Kidney (tissue), 22 donors: ENCODE measurements at places on chromosomes 4 and X. TPM values are rescaled to one million over a fixed set of nuclear protein-coding genes. Genes with fewer than 3 reads are reported as not detected.

- no peak for DNase-seq
These were observed 190.2 kb upstream of the AGA start for GRCh38 chr4:177632481-177632880.

DNA sequence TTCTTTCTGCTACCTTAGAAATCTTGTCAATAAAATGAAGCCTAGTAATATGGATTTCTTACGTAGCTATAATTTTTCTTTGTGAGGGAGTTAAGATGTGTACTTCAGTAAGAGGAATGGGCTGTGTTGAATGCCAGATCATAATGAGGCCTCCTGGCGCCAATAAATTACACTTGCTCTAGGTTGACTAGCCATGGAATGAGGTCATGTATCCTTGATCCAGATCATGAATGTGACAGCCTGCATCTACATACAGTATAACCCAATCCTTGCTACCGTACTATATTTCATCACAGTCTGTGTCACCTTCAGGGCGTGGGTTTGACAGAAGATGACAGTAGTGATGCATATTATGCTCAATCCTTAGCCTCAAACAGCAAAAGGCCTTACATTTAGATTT, 36.2 kb downstream of the NHS start:
- no peak for DNase-seq

The MAGEA4 gene
- polyA plus RNA-seq = not detected

The PNMA6F gene
- not detected for polyA plus RNA-seq

DNA sequence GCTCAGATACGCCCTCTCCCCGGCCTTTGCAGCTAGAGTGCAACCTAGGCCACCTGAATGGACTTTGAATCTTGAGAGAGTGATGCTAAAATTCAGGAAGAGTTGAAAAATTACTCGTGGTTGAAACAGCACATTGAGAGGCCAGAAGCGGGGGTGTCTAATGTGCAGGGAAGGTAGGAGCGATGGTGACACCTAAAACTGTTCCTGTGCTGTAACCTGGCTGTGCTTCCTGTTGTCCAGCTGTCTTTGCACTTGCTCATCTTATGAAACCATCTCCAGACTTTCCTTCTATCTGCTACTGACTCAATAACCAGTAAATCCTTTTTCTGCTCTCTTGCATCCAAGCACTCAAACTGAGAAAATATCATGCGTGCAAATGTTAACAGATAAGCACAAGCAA, 106.4 kb upstream of the RPS6KA3 start:
- no peak for DNase-seq

The LSM6 gene
- polyA plus RNA-seq = 36.7 TPM

The MAGEA10 gene
- polyA plus RNA-seq = not detected

The LANCL3 gene
- polyA plus RNA-seq = 0.30 TPM

The TSPAN6 gene
- polyA plus RNA-seq = 60.1 TPM

DNA sequence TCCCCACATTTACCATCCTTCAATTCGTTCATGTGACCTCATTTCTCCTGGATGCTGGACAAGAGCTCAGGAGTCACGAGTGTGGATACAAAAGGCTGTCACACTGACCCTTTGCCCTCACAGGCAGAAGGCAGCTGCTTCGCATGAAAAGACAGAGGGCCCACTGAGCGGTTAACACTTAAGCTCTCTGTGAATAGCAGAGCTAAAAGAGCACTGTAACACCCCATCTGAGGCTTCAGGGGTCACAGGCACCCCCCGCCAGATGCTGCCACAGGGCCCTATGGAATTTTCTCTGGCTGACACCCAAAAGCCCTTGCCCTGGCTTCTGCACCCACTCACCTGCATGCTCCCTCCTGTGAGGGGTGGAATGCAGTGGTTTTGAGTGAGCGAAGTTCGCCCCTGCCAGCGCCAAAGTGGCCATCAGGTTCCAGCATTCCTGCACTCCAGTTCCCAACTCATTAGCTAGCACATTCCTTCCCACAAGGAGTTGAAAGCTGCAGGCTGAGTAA, 360.9 kb downstream of the PPP3CA start:
- DNase-seq = no peak

The ETDA gene
- not detected for polyA plus RNA-seq

- no peak for DNase-seq
These were observed 60.9 kb downstream of the SOWAHB start for GRCh38 chr4:76836860-76837562.

DNA sequence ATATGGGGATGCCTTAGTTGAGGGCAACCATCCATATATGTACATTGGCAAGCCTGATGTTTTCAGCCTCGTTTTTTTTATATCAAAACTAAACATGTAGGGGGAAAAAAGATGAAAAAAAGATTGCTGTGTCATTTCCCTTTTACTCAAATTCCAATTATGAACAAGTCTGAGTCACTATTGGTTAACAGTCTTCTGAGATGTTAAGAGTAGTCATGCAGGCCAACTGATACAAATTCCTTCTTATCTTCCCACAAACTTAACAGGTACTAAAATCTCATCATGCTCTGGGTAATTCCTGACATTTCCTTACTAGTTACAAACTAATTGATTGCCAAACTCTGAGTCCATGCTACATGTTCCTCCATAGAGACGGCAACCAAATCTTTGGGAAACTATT, 222.1 kb downstream of the FRMPD4 start:
- DNase-seq = no peak

GRCh38 chr4:134911941-134912340, 710.4 kb upstream of the PABPC4L start:
- no peak for DNase-seq

DNA sequence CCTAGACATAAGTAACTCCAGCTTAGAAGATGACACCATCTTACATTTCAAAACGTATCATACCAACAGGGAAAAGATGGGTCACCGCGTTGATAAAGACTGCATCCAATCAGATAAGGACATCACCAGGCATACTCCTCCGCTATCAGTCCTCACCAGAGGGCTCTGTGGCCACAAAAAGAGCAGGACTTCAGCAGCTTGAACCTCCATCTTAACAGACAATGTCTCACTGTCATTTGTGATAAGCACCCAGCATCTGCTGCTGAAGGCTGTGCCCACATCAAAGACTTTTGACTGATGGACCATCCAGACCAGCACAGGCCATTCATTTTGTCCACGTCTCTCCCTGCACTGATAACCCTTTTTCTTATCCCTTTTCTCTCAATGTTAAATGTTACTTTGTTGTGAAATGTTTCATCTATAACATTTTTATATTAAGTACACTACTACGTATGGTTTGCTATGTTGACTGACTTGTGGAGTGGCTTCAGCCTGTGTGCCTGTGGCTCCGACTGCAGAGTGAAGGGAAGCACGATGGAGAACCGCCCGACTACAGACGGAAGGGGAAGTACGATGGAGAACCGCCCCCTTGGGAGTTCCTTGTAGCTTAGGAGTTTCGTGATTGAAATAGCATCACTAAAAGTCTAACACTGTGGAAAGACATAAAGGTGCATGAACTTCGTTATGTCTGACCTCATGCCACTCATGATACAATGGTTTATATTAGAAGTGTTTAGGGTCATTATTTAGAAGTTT, 595.4 kb upstream of the AGA start:
- no peak for DNase-seq

DNA sequence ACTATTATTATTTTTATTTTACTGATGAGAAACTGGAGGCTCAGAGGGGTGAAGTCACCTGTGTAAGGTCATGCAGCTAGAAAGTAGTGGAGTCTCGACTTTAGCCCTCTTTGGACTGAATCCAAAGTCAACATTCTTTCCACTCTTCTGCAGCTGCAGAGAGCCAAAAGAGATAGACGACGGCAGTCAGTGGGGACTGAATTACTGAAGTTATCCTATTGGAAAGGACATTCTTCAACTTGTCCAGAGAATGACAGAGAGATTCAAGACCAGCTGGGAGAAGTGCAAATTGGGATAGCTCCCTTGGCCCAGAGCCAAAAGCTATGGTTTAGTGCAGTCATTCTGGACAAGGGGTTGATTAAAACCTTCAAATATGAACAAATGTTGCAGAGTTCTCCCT, 42.5 kb downstream of the VGLL1 start:
- DNase-seq = no peak

GRCh38 chr4:138658518-138658917, 357.1 kb upstream of the NOCT start:
- no peak for DNase-seq

The SLC6A14 gene
- polyA plus RNA-seq = not detected

The C4orf36 gene
- polyA plus RNA-seq = not detected

DNA sequence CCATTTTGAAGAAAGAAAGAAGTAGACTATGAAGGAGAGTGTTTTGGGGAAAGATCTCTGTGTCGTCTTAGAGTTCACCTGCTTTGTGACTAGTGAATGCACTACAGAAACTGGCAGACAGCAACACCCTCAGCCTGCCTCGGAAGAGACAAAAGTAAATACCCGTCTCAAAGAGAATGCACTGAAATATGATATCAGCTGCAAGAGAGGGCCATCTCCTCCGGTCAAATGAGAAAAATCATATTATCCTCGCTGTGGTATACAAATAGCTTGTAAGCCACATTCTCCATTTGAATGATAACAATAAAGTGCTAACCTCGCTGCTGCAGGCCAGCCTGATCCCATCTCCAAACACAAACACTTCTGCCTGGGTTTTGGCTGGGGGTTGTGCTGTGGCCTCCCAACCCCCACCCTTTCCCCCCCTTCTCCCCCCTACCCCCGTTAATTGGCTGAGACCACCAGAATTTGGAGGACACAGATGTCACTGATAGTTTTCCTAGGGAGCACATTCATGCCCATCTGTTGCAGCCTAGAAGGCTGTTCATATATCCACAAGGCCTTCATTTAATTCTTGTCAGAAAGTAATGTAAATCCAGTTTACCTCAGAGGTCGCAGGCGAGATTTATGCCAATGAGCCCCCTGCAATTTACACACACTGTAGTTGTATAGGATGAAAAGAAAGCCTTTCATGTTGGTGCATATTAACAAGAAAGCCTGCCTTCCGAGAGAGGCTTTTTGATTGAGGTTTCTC, 46.3 kb downstream of the ALPK1 start:
- peak; percentile 9 for DNase-seq

The SYN1 gene
- polyA plus RNA-seq = 0.88 TPM

DNA sequence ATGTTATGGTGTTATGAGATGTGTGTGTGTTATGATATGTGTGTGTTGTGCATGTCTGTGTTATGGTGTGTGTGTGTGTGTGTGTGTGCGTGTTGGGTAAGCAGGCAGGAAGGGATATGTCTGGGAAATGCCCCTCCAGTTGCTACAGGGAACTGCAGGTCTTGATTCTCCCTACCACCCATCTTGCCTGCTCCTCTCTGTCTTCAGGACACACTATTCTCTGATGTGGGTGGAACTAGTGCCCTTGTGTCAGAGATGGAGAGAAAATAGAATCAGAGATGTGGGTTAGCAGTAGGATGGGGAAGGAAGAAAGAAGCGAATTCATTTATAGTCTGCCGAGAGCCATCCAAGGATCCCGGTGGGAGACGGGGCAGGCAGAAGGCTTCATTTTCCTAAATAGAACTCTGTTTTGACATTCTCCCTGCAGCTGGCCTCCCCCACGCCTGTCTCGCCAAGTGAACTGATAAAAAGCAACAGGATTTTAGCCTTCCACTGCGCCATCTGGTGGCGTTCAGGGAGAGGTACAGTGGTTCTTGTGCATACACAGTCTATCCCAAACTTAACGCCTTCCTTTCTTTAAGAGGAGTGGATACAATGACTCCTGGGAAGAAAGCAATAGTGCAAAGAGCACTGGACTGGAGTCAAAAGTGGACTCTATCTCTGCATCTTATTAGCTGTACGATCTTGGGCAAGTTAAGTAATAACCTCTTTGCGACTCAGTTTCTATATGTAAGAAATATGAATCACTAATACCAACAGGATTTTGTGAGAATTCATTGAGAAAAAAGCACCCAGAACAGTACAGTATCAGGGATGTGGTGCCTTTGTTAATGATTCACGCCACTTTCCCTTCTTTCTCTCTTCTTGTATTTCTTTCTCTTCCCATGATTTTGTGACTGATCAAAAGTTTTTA, 14.1 kb upstream of the MGST2 start:
- peak; percentile 87 for DNase-seq

GRCh38 chr4:155544547-155544946, 122.1 kb upstream of the GUCY1A1 start:
- no peak for DNase-seq

DNA sequence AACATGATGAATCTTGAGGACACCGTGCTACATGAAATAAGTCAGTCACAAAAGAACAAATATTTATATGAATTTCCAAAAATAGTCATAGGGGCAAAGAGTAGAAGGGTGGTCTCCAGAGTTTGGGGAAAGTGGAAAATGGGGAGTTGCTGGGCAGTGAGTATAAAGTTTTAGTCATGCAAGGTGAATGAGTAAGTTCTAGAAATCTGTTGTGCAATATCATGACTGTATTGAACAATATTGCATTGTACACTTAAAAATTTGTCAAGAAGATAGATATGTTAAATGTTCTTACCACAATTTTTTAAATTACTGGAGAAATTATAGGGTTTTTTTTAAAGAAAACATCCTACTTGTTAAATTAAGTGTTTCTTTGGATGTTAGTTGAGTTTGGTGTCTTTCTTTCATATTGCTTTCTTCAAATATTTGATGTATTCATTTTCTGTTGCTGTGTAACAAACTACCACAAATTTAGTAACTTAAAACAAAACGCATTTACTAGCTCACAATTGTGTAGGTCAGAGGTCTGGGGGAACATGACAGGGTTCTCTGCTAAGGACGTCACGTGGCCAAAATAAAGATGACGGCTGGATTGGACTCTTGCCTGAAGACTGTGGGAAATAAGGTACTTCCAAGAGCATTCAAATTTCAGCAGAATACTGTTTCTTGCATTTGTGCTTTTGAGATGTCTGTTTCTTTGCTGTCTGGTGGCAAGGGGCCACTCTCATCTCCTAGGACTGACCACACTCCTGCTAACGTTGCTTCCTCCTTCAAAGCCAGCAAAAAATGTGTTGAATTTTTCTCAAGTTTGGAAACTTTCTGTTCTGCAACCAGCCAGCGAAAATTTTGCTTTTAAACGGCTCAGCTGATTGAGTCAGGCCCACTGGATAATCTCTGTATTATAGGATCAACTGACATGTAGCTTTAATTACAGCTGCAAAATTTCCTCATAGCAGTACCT, 76.7 kb downstream of the CPEB2 start:
- no peak for DNase-seq

DNA sequence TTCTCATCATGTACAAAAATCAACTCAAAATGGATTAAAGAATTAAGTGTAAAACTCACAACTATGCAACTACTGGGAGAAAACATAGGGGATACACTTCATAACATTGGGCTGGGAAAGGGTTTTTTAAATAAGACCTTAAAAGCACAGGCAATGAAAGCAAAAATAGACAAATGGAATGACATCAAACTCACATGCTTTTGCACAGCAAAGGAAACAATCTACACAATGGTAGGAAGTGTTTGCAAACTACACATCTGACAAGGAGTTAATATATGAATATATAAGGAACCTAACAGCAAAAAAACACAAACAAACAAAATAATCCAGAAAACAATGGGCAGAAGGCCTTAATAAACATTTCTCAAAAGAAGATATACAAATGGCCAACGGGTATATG, 57.9 kb downstream of the FREM3 start:
- DNase-seq = no peak

The CT55 gene
- not detected for polyA plus RNA-seq

- DNase-seq = peak; percentile 25
These were observed 11.9 kb downstream of the USP11 start for GRCh38 chrX:47244676-47245075.

The HTR2C gene
- polyA plus RNA-seq = not detected
